ENCODE measurements at places on chromosomes 6 and 20.

DNA sequence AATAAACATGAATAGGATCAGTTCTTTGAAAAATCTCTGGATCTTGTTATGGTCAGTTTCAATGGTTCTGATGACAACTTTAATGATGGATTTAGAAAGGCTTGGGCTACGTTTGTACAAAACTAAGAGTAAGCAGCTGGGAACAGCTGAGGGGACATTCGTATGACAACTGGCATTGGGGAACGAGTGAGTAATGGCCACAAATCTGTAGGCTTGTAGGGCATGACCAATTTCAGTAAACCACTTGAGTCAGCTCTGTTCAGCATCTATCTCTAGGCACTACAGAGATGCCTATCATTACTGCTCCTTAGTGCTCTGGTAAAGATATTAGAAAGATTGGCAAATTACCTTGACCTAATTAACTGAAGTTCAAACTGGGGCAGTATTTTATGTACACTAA is 1375.6 kb downstream of the EPHA7 start:
- no peak for DNase-seq

DNA sequence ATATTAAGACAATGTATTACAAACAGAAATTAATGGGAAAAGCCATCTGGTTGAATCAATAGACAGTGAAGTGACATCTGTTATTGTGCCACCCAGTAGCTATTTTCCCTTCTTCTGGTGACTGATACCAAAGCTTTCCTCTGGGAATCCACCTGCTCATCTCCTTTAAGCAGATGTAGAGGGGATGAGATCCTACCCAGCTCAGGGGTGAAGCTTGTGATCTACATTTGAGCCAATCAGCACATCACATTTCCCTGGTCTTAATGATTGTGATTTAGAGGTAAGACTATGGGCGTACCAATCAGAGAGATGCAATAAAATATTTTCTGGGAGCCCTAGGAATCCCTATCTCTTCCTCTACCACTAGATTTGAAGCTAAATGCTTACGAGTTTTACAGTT is 782.9 kb downstream of the PTPRT start:
- no peak for DNase-seq

DNA sequence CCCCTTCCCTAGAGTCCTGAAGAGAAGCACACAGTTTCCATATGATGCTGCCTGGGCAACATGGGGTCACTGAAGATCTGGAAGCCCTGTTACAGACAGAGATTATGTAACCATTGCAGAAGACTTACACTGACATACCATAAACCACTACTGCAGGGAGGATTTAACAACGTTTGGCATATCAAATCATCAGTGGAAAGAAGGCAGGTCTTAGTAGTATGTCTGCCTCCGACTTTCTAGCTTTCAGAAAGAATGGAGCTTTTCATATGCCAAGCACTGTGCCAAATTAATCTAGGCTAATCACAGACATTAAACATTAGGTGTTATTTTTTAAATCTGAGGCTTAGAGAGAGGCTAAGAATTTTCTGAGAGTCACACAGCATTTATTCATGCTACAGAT is 144.3 kb downstream of the ADGRB3 start:
- no peak for DNase-seq

GRCh38 chr6:157060440-157060952 is 262.8 kb downstream of the TMEM242 start:
- DNase-seq = no peak

- DNase-seq = no peak
These were observed 263.5 kb downstream of the TMEM242 start for GRCh38 chr6:157059781-157060180.

- no peak for DNase-seq
These were observed 817 bp downstream of the ME1 start for GRCh38 chr6:83429857-83430610.

DNA sequence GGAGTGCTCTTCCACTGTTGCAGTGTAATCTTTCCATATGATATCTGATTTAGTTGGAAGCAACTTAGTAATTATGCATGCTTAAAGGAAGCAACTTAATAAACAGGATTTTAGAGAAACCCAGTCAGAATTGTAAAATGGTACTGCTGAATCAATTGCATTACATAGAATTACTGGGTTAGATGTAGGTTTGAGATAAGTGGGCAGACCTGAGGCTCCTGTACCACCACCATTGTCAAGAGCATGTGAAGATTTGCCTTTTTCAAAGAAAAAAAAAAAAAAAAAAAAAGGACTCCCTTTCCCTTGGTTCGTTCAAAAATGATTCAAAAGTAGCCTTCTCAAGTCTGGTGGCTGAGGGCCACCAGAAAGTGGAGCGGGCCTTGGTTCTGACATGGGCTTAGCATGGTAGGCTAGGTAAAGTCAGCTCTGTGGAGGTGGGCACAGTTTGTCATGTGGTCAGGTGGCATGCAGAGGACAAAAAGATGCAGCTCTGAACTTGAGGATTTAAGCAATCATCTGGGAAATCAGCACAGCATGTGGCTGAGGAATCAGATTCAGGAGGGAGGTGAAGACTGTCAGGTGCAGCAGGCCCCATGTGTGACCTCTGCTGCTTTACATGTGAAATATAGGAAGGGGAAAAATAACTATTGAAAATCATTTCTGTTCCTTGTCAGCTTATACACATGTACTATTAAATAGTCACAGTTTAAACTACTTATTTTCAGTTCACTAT is 32.4 kb downstream of the ARID1B start:
- DNase-seq = no peak

DNA sequence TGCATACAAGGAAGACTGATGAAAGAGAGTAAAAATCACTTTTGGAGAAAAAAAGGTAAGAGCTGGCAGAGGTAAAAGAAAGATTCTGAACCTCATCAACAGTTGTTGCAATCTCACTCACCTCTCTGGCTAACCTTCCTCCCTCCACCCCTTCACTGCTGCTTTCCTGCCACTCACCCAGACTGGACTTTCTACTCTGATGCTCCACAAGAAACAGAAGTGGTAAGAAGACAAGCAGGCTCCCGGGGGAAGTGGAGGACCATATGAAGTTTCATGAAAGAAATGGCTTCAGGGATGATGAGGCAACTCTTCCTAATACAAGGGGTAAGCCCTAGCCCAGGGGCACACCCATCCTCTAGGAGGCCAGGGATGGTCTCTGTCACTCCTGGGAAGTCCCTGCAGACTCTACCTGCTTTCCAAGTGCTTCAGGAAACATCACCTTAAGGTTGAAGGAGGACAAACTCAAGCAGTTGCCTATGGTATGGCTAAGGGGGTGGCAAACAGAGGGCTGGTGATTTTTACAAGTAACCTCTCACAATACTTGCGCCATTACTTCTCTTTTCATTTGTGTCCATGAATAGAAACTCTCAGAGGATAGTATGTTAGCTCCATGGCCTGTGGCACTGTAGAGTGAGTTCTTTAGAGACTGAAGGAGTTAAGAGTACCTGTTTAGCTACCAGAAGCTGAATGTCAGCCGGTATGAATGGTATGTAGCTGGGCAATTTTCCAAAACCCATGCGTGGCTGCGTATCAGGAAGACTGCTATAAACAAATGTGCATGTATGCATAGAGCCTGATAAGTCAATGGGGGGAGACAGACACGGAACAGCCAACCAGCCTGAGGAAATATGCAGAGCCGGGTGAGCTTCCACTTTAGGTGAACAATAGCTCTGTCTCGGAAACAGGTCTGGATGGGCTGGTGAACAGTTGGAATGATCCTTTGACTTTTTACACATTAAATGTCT is 112.0 kb downstream of the BACH2 start:
- DNase-seq = peak; percentile 36

GRCh38 chr6:11999246-11999645 is 12.9 kb upstream of the HIVEP1 start:
- DNase-seq = no peak

DNA sequence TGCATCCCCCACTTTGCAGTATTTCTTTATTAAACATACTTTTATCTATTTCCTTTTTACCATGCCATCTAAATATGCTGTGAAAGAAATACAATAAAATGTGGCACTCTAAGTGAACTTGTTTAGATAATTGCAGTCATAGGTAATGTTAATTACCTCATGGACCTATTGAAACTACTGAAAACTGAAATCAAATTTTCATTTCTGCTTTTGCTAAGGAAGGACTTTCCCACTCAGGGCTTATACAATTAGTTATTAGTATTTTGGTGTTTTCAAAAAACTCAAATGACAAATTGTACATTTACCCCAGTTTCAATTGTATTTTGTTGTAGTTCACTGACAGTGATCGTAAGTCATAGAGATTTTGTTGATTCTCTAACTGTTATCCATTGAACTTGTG is 88.4 kb downstream of the ID4 start:
- no peak for DNase-seq

GRCh38 chr20:7939663-7940062 is 595 bp downstream of the HAO1 start:
- no peak for DNase-seq

- DNase-seq = no peak
These were observed 104.9 kb downstream of the ASXL1 start for GRCh38 chr20:32462900-32463641.
